ENCODE measurements at places on chromosomes 13 and 19.

- no peak for DNase-seq
Observed at GRCh38 chr19:51760697-51761356, at the start of gene FPR2. Gene FPR2 (plus strand): TSS chr19:51761180. CDS start chr19:51768659, 7,479 bp downstream.

- no peak for DNase-seq
Observed at GRCh38 chr13:67554746-67555452, 324.8 kb upstream of the PCDH9 start.

GRCh38 chr13:34247596-34247995 lies 429.6 kb downstream of the RFC3 start:
- no peak for DNase-seq

GRCh38 chr13:30711375-30711774 lies 24.0 kb upstream of the ALOX5AP start:
- DNase-seq, result no peak

GRCh38 chr13:42950181-42950580 lies 41.9 kb downstream of the EPSTI1 start:
- no peak for DNase-seq
